ENCODE measurements at places on chromosomes 11 and 22.
A peak's percentile ranks its signal among the peaks of the same experiment; 100 is the strongest.

DNA sequence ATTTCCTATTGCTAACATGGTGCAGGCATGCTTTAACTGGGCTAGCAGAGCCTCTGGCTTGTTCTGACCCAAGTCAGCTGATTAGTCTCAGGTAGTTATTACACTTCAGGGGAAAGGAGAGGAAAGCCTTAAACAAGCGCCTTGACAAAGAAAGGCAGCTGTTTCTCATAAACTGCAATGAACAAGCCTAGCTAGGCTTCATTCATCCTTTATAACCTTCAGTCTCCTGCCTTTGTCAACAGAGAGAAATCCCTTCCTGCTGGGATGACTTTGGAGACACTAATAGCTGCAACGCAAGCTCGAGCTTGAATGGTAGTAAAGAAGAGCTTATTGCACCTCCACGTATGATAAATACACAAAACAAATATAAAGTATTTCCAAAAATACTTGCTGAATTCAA is 68.4 kb downstream of the CCDC34 start:
- no peak for DNase-seq

DNA sequence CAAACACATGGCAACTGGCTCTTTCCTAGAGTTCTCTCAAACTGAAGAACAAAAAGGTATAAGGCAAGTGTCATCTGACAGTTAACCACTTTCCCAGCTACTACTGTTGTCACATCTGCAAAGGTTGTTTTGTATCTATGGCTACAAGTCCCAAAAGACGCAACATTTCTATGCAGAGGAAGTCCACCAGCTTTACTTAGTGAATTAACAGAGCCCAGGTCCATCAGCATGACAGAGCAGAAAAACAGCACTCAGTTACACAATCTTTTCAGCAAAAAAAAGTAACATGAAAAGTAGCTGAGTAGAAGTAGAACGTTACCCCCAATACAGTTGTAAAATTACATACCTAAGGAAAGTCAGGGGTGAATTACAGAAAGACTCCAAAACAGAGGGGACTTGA is 12.1 kb downstream of the CPSF7 start:
- DNase-seq, result no peak

DNA sequence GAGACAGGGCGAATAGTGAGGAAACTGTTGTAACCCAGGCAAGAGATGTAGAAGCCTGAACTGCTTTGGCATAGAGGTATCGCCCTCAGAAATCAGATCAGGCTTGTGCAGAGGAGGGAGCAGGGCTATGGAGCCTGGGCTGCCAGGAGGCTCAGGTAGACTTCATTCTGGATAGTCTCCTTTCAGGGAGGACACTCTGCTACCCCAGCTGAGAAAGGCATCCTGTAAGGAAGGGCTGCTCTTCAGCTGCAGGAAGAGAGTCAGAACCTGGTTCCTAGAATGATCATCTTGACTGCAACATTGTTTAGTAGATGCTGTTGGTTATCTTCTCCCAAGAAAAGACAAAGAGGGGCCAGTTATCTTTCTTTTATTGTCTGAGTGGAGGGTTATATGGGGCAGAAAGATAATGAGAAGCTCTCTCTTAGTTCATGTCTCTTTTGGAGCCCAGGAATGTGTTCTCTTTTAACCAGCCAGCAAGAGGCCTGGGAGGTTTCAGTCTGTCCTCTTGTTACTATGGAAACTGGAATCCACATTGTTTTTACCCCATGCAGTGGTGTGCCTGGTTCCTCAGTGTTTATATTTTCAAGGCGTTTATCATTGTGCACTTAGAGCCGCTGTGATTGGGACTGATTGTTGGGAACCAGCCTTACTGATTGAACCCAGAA is 95.7 kb downstream of the STIM1 start:
- no peak for DNase-seq

DNA sequence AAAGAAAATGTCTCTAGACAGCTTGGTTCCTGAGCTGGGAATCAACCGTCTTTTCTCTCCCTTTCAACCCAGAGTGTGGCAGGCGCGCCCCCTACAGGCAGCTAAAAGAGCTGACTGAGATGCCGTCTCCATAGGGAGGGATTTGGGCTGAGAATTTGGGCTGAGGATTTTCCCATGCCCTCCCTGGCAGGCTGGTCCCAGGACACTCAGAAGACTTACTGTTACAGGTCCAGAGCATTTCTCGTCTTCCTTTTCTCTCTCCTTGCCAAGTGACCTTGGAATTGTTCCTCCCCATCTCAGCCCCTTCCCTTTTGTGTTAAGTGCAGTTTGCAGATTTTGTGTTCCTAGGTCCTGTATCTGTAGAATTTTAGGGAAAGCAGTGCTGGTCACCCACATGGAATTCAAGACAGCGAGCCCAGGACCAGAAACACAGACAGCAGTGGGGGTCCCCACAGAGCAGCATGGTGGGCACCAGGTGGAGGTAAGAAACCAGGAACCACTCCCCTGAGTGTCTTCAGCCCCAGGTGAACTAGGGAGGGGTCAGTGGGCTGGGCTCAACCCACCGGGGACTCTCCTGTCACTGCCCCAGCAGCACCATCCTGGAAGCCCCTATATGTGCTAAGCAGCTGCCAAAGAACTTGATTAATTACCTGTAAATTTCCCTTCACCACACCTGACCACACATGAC is 9.9 kb upstream of the IGLL5 start:
- peak; percentile 68 for DNase-seq

DNA sequence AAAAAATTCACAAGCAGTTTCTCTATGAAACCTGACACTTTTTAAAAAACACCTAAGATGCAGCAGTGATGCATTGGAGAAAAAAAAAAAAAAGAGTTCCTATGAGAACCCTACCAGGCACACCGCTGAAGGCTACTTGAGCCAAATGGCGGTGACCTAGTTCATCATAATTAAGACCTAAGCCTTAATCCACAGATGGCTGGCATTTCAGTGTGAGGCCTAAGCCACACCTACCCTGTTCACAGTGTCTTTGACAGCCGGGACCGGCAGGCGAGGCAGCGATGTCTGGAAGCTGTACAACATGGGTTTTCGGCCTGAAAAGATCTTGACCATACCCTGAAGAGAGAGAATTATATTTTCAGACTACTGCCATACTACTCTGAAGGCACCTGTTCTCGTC is 38.0 kb downstream of the CPT1A start:
- no peak for DNase-seq

DNA sequence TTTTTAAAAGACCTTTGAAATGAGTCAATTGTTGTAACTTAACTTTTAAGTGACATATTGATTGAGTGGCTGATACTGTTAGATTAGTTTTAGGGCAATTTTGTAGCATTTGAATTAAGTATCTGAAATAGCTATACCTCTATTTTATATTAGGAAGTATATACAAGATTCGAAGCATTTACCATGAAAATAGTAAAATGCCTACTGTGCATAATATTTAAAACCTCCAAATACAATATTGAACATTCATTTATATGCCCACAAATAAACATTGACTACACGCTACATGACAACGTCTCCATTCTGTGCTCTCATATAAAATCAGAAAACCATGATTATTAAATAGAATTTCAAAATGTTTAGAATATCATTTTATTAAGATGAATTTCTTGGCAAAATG is 14.5 kb downstream of the SOX6 start:
- no peak for DNase-seq

DNA sequence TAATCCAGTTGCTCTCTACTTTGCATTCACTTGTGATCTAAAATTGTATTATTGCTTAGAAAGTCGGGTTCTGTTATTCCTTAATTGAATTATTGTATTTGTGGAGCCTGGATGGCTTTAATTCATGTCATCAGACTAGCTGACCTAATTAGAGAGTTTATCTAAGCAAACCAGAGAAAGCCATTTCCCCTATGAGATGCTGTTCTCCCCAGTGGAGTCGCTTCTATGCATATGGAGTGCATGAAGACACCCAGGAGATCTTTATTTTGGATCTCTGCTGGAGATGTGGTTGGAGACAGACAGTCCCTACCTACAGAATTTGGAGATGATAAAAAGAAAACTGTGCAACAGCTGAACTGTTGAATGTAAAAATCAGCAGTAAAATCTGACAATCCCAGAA is 45.2 kb upstream of the MYO18B start:
- DNase-seq, result no peak

- no peak for DNase-seq
Measured at GRCh38 chr22:43293655-43294392, 49.3 kb downstream of the SCUBE1 start.

DNA sequence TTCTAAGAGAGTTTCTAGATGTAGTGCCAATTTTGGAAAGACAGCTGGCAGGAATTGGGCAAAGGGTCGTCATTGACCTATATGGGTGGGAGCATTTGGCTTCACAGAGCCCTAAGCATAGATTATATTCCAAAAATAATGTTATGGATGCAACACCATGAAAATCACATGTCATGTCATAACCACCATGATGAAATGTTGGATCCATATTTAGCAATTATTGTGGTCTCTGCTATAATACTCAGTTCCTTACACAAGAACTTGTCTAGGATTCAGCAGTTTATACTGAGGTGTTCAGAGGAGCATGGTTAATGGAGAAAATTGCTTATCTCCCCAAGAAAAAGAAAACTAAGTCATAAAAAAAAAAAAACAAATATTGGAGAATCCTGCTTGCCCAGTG is 31.6 kb downstream of the NTM start:
- no peak for DNase-seq

DNA sequence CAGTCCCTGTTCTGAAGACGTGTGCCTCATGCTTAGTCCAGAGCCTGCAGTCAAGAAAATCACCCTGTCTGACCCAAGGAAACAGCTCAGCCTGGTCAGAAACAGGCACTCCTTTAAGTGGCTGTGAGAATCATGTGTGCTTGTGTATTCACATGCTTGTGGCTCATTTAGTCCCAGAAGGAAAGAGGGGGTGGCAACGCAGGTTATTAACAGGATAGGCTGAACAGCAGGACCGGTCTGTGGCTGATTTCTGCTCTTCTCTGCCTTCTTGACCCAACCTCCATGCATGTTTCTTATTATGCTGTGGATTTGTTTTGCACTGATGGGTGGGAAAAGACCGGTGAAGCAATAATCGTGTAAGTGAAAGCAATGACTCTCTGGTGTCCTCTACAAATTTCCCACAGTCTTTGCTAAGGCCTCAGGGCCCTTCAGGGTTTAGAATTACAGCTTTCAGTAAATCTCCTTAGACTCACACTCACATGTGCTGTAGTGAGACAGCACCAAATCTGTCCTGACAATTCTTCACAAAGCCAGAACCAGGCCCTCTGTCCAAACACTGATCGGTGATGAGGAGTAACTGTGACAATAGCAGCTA is 288.1 kb downstream of the ETS1 start:
- no peak for DNase-seq

GRCh38 chr11:47409440-47410369 is 1.3 kb downstream of the SLC39A13 start:
- DNase-seq, result peak; percentile 51

DNA sequence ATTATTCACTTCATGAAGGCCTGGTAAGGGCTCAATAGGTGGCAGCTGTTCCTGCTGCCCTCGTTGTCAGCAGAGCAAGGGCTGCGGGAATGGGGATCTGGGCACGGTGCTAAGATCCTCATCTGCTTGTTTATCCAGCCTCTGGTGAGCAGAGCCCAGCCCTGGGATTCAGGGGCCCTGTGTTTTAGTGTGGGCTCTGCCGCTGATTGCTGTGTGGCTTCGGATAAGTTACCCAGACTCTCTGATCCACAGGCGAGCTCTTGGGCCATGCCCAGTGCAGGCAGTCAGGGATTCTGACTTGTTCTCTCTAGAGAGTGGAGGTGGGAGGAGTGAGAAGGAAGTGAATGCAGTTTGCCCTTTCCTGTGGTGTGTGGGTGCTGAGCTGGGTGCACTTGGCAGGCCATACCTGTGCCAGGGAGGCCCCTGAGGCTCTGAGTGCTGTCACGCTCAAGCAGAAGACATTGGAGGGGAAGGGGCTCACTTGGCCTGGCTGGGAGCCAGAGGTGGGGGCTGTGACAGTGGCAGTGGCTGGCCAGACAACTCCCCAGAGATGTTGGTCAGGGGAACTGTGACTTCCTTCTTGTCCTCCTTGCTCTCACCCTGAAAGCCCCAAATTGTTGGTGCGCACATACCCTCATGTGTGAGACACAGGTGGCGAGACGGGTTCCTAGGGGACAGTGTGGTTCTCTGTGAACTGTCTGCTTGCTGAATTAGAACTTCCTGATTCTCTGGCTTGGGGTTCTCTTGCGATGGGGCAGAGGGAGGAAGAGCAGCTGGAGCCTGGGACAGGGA is 43.7 kb downstream of the CD82 start:
- no peak for DNase-seq

- DNase-seq, result no peak
Measured at GRCh38 chr22:46064966-46065666, 85.2 kb upstream of the PPARA start.

GRCh38 chr11:114088216-114088615 is 28.7 kb downstream of the ZBTB16 start:
- DNase-seq, result no peak

DNA sequence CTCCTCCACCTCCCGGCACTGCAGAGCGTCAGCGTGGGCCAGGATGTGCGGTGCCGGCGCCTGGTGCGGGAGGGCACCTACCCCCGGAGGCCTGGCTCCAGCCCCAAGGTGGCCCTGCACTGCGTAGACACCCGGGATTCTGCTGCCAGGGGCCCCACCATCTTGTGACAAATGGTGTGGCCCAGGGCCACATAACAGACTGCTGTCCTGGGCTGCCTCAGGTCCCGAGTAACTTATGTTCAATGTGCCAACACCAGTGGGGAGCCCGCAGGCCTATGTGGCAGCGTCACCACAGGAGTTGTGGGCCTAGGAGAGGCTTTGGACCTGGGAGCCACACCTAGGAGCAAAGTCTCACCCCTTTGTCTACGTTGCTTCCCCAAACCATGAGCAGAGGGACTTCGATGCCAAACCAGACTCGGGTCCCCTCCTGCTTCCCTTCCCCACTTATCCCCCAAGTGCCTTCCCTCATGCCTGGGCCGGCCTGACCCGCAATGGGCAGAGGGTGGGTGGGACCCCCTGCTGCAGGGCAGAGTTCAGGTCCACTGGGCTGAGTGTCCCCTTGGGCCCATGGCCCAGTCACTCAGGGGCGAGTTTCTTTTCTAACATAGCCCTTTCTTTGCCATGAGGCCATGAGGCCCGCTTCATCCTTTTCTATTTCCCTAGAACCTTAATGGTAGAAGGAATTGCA is 13.5 kb downstream of the TSKU start:
- DNase-seq, result no peak

- DNase-seq, result no peak
Measured at GRCh38 chr11:25159341-25159740, 662.5 kb downstream of the LUZP2 start.
